ENCODE measurements at places on chromosomes 4 and X.
A peak's percentile ranks its signal among the peaks of the same experiment; 100 is the strongest.

- no peak for DNase-seq
Measured at GRCh38 chr4:152805818-152806217, 26.1 kb downstream of the ARFIP1 start.

DNA sequence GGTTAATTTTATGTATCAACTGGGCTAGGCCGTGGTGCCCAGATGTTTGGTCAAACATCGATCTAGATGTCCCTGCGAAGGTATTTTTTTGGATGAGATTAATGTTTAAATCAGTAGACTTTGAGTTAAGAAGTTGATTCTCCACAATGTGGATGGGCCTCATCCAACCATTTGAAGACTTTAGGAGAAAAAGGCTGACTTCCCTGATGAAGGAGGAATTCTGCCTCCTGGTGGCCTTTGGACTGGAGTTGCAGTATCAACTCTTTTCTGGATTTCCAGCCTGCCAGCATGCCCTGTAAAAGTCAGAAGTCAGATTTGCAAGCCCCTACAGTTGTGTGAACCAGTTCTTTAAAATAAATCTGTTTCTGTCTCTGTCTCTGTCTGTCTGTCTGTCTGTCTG, 91.4 kb downstream of the STK32B start:
- peak; percentile 3 for DNase-seq

DNA sequence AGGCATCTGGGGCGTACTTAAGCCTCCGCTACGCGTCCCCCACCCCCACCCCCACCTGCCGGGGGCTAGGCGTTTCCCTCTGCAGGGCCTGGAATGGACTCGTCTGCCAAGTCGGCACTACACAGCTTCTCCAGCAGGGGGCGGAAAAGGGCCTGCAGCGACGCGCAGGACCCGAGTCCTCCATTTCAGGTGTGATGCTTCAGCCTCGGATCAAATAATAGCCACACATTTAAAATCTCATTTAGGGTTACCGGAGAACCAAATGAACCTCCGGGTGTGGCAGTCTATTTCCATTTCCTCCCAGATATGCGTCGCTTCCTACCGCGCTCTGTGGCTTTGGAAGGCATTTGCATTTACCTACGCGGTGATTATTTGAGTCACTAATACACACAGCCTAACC, 2.9 kb downstream of the PAK3 start:
- peak; percentile 10 for DNase-seq

DNA sequence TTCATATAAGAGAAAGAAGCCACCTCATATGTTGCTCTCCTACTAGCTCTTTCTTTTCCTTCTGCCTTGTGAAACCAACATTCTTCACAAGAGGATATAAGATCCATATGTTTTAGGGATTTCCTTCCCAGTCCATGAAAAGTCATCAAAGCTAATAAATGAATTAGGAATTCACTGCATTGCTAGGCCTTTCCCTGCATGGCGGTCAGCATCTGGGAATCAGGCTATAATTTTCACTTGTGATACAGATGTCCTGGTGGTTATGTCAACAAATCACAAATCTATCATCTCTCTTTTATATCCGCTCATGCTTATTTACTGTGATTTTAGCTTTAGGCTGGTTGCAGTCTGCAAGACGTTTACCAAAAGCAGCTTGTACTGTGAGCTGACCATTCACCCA, 510.0 kb downstream of the NLGN4X start:
- DNase-seq, result no peak

DNA sequence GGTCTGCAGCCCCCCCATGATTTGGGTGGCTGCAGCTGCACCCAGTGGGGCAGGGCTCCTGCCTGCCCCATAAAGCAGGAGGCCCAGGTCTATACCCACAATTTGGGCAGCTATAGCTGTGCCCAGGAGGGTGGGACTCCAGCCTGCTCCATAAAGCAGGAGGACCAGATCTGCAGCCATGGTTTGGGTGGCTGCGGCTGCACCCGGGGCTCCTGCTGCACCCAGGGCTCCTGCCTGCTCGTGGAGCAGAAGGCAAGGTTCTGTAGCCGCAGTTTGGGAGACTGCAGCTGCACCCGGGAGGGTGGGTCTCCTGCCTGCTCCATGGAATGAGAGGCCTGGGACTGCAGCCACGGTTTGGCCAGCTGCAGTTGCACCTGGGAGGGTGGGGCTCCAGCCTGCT, 81.1 kb downstream of the ATRX start:
- DNase-seq, result no peak

DNA sequence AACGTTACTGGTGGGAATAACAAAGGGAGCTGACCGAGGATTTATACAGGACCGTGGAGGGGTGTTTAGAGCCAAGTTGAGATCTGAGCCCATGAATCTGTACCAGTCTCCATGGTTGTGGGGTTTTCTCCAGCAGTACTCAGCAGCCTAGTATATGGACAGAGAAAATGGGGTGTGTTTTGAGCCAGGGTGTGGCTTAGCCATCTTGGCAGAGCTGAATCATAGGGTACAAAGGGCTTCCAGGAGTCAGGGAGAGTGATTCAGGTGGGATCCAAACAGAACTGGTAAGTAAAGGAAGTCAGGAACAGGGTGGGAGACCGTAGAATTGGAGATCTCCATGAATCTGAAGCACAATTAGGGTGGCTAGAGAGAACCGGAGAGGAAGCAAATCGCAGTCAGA, 7.4 kb upstream of the HPRT1 start:
- DNase-seq, result no peak

GRCh38 chr4:175947117-175947722, 118.4 kb upstream of the WDR17 start:
- DNase-seq, result no peak

Data from HL-60 (cell line).